ENCODE measurements at places on chromosomes 6 and 20.

- no peak for DNase-seq
These were observed 34.2 kb downstream of the DTNBP1 start for GRCh38 chr6:15628499-15629131.

GRCh38 chr6:9437836-9438235 lies 977.0 kb downstream of the TFAP2A start:
- DNase-seq: no peak

GRCh38 chr6:107132330-107132954 lies 17.1 kb upstream of the BEND3 start:
- peak; percentile 33 for DNase-seq

DNA sequence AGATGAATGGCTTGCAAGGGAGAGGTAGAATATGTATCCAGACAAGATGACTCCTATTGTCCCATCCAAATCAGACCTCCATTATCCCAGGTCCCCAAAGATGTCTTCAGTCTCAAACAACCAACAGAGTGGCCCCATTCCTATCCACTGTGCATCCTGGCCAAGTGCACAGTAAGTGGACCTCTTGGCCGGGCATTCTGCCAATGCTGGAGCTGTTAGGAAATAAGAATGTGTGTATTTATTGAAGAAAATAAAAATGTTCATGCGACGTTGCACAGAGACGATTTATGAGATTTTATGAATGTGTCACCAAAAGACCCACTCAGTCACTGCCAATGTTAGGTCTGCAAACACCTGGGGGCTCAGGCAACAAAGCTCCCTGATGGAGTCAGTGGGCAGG lies 196.0 kb downstream of the MAFB start:
- DNase-seq: no peak

GRCh38 chr6:27452496-27452897 lies 20.4 kb downstream of the ZNF184 start:
- DNase-seq: peak; percentile 21

- no peak for DNase-seq
These were observed 28.2 kb downstream of the TREML4 start for GRCh38 chr6:41256383-41256782.

- DNase-seq: peak; percentile 74
These were observed 29.7 kb downstream of the ZMYND8 start for GRCh38 chr20:47326658-47327268.

- no peak for DNase-seq
These were observed 573.1 kb upstream of the CHD6 start for GRCh38 chr20:42191140-42191860.

DNA sequence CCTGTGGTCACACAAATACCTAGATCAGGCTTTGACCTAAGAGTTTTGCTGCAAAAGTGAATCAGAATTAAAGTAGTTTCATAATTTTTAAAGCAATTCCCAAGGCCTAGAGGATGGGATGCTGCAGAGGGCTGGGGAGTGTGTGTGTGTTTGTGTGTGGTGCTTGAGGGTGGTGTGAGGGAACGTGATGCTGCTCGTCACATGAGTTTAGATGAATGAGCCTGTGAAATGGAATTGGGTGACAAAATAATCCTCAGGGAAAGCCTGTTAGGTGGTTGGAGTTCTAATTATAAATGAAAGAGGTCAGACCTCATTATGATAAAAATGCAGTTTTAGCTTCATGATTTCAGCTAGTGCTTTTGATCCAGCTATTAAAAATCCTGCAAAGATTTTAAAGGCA lies 87.5 kb upstream of the TMEM170B start:
- DNase-seq: no peak

DNA sequence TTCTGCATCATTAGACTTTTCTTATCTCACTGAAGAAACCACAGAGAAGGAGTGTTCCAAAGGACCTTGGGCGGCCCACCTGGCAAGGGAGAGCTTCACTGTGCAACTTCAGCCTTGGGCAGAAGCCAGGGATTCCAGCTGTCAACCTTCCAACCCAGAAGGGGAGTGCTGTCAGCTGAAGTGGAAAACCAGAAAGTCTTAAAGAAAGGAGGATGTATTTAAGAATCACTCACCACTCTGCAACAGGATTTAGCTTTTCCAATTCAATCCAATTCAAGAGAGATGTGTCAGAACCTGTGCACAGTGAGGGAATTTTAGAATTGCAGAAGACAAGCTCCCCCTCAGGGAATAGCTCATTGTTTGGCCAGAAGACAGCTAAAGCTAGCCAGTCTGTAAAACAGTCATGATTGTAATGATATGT lies 553.7 kb downstream of the CD83 start:
- DNase-seq: no peak

DNA sequence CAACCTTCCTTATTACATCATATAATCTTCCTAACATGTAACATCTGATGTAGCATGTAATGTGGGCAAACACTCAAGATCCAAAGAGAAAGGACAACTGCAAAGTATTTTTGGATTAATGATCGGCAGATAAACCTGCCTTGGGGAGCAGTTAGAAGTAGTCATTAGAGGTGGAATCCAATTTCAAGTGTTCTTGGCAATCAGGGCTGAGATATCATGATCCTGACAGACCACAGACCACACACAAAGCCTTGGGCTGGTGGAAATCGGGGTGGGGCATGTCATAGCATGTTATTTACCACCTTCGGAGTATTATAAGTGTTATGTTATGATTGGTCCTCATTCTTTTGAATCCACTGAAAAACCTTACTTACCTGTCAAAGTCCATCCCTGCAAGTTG lies 16.3 kb downstream of the NCOA5 start:
- no peak for DNase-seq

GRCh38 chr20:38224531-38224930 lies 36.0 kb downstream of the KIAA1755 start:
- no peak for DNase-seq

DNA sequence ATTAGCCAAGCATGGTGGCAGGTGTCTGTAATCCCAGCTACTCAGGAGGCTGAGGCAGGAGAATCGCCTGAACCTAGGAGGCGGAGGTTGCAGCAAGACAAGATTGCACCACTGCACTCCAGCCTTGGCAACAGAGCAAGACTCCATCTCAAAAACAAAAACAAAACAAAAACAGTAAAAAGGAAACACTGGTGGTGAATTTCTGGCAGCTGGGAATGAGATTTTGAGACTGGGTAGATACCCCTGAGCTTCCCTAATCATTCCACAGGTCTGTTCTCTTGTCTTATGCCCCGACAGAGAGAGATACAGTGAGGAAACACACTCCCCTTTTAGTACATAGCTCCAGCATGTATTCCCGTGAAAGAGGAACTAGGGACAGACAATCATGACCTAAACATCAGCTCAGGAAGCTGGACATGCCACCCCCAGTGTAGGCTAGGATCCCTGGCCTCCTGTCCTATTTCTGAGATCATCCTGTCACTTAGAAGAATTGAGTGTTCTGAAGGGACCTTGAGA lies 9.6 kb downstream of the MAN1A1 start:
- no peak for DNase-seq

DNA sequence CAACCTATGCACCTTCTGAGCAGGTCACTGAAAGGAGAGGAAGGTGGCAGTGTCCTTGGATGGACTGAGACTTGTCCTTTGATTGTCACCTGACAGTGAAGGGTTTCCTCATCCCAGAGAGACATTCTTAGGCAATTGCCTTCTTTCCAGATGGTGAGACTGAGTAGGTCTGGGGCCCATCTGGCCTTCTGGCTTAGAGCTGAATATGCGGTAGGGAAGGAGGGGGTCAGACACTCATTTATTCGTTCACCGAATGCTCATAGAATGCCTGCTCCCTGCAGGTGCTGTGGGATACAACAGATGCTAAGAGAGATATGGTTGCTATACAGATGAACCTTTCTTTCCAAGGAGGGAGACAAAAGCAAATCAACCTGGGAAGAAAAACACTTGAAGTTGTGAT lies 76.8 kb downstream of the BMP6 start:
- DNase-seq: no peak

DNA sequence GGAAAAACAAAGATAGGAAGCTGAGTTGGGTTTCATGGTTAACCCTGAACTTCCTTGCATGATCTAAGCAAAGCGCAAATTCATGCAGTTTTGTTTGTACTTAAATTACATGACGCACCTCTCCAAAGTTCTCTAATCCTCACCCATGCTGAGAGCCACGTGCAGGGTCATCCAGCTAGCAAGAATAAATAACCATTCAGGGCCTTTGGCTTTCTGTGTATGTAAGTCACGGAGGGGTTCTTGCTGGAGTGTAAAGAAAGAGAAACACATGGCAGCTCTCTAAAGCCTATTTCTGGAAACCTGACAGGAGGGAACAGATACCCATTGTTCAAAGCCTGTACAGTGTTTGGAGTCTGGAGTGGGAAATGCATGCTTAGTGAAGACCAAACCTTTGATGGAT lies 171.7 kb upstream of the CCN2 start:
- DNase-seq: no peak

DNA sequence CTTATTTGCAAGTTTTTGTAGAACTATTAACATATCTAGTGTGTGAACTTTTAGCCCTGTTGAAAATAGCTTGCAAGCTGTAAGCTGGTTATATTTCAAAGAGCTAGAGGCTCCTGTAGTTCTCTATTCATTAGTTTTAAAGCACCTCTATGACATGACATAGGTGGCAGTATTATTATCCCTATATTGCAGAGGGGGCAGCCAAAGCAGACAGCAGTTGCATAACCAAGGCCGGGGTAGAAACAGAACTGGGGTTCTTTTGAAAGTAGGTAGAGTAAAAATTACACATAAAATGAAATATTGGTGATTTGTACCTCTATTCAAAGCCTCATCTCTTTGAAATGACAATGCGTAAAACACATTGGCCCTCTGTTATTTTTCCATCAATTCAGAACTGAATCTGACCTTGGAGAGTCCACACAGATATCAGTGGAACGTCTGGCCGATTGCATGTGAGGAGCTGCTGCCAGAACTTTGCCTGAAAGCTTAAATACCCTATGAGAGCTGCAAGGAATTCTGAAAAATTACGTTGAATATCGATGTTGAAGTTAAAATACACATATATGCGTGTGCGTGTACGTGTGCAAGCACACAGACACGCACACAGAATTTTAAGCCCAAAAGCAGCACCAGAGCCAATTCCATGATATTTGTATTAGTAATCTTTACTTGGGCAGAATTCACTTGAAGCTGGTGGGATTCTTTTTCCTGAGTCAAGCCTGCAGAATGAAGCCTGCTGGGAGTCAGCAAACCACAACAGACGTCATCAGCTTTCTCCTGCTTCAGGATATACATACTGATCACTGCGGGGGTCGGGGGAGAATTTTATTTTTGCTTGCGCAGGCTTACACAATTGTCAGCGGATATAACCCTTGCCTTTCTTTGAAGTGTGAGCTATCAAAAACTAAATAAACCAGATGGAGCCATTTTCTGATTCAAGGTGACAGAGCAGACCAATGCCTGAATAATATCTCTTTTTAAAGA lies 163.2 kb downstream of the PDE7B start:
- peak; percentile 96 for DNase-seq

DNA sequence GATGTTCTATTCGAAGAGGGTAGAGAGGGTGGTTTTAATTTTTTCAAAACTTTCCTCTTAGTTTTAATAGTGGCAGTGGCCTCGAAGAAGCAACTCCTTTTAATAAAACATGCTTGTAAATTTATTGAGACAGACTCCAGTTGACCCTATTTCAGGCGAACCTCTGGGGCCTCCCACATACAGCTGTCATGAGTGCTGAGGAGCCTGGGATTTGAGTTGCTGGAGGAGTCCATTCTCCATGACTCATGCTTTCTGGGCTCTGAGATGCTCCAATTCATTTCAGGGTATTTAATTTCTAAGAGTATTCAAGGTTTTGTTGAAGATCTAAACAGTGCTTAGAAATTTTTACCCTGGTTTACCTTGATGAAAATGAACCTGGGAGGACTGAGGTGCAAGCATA lies 580.4 kb downstream of the CBLN4 start:
- DNase-seq: no peak

GRCh38 chr20:49508435-49509199 lies 26.1 kb upstream of the KCNB1 start:
- peak; percentile 52 for DNase-seq

- no peak for DNase-seq
These were observed 279.0 kb downstream of the OGFRL1 start for GRCh38 chr6:71567562-71567961.

- DNase-seq: no peak
These were observed 46.3 kb downstream of the GOPC start for GRCh38 chr6:117555882-117556498.

- DNase-seq: peak; percentile 77
These were observed 95.3 kb downstream of the NFATC2 start for GRCh38 chr20:51447097-51447764.

GRCh38 chr6:100115407-100116101 lies 121.5 kb upstream of the MCHR2 start:
- no peak for DNase-seq

- DNase-seq: peak; percentile 96
These were observed 41.0 kb downstream of the CYP24A1 start for GRCh38 chr20:54132612-54133433.

DNA sequence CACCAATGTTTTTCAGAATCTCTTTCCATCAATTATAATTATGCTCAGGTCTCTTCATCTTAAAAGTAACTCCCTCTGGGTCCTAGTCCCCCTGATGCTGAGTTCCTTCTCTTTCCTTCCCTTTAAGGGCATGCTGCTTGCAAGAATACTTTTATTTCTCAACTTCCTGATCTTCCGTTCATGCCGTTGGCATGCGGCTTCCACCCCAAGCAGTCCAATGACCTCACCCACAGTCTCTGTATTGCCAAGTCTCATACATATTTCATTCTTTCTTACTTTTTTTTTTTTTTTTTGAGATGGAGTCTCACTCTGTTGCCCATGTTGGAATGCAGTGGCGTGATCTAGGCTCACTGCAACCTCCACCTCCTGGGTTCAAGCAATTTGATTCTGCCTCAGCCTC lies 83.5 kb downstream of the NDUFAF5 start:
- DNase-seq: peak; percentile 11

DNA sequence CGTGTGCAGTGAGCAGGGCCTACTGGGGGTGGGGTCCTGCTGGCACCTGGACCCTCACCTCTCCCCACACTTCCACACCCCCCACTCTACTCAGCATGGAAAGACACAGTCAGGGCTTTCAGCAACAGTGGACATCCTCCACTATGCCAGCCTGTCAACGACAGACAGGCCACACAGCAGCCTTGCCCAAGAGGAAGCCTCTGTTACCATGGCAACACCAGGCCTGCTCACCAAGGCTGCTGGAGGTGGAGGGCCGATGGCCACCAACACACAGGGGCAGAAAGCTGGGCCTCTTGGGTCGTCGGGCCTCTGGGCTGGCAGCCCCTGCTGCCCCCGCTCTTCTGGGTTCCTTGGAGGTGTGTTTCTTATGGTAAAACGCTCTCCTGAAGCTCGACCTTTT lies 13.6 kb downstream of the BNIP5 start:
- no peak for DNase-seq

DNA sequence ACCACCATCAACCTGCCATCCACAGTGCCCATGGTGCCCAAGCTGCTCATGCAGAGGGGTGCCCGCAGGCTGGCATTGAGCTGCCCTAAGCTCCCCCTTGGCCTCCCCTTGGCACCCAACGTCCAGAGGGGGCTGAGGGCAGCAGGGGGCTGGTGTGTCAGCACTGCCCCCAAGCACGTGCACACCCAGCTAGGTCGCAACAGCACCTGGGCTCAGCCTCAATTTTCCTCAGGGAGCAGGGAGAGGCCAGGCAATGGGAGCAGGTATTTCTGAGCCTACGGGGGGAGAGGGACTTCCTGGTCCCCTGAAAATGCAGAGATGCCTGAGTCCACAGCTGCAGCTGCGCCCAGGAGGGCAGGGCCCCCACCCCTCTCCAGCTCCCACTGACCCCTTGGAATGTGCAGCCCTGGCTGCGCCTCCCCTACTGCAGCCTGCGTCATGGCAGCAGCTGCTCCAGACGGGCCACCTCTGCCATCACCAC lies 204.2 kb downstream of the ANKRD60 start:
- DNase-seq: no peak

GRCh38 chr6:3386374-3386857 lies 70.4 kb downstream of the SLC22A23 start:
- no peak for DNase-seq
